ENCODE measurements at places on chromosomes 16 and 17.

DNA sequence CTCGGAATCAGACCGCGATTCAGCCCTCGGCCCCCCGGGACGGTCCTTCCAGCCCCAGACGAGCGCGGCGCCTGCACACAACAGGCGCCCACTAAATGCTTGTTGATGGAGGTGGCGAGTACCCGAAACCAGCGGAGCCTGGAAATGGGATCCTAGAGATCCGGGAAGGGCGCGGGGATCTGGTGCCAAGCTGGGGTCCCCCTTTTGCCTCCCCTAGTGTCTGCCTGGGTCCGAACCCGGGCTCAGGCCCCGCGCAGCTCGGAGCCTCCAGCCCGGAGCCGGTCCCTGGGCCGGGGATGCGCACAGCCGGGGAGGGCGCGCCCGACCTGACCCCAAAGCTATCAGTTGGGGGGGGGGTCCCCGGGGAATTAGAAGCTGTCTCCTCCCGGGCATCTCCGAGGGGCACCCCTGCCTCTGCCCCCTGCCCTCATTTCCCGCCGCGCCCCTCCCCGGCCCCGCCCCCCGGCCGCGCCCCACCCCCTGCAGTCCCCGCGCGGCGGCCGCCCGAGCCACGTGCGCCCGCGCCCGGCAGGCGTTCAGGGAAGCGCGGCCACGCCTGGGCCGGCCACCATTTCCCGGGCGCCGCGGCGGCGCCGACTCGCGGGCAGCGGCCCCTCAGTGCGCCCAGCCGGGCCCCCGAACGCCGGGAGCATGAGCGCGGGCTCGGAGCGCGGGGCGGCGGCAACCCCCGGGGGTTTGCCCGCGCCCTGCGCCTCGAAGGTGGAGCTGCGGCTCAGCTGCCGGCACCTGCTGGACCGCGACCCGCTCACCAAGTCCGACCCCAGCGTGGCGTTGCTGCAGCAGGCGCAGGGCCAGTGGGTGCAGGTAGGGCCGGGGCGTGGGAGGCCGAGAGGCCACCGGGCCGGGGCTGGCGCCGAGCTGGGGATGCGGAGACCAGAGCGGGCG is at the start of gene CPNE7:
Gene CPNE7 (plus strand): TSS at position 512 of the 906 bp plus-strand sequence. CDS start 140 bp downstream, at position 652.
- DNase-seq, result no peak

DNA sequence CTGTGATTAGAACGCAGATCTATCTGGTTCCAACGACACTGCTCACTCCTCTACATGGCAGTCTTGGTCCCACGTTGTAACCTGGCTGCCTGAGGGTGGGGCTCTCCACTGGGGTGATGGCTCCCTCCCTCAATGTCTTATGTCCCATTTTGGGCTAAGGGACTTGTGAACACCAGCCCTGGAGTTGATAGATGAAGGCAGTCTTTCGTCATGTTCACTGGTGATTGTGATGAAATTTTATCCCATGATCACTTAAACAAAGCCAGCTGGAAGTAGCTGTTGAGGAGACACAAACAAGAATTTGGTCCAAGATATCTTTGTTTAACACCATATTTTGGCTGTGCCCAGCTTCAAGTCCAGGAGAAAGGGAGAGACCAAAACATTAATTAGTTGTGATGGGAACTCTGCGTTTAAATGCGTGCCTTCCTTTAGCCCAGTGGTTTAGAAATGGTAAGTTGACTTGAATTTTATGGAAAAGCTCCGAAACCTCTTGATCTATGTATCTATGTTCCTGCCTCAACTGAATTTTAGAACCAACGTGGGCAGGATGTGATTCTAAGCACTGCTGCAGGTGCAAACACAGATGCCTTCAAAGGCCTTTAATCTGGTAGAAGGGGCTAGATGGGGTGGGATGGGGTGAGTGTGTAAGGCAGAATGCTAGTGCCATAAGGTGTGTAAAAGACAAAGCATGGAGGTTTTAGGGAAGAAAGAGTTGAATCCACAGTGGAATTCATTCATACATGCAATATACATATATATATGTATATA is 186.8 kb upstream of the IRX3 start:
- no peak for DNase-seq

DNA sequence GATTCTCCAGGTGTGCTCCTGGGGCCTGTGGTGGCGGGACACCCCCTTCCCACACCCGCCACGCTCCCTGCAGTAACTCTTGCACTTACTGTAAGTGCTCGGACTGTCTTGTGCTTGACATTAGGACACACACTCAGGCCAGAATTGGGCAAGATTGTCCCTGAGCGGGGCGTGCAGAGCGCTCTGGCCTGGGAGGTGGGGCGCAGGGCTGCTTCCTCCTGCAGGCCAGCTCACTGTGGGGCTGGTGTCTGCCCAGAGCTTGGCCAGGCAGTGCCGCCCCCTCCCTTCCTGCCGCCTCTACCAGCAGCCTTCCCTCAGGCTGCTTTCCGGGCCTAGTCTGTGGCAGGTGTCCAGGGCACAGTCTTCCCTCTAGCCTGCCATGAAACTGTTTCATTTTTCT is 6.1 kb upstream of the ATP6V0C start:
- peak; percentile 33 for DNase-seq

DNA sequence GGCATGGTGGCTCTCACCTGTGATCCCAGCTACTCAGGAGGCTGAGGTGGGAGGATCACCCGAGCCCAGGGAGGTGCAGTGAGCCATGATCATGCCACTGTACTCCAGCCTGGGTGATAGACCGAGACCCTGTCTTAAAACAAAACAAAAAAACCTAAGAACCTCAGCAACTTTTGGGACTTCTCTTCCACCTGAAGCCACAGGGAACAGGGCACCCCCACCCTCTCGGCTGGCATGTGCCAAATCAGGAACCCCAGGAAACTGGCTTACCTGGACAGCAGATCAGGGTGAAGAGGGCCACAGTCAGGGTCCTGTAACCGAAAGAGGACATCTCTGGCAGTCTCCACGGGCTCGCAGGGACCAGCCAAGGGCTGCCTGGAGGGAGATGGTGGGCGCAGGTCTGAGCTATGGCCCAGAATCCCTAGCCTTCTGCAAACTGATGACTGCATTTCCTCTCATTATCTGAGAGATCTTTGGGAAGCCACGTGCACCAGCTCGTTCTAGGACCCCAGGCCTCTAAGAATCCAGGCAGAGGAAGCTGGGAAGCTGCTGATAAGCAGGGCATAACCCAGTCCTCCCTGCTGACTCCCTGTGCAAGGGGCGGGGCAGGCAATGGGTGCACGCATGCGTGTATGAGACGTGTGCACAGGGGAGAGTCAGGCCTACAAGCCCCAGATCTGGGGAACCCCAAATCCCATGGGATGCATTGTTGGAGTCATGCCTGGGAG is 8.4 kb downstream of the PRR29 start:
- no peak for DNase-seq

- DNase-seq, result no peak
Observed at GRCh38 chr16:9256196-9256595, 164.8 kb downstream of the HAPSTR1 start.

DNA sequence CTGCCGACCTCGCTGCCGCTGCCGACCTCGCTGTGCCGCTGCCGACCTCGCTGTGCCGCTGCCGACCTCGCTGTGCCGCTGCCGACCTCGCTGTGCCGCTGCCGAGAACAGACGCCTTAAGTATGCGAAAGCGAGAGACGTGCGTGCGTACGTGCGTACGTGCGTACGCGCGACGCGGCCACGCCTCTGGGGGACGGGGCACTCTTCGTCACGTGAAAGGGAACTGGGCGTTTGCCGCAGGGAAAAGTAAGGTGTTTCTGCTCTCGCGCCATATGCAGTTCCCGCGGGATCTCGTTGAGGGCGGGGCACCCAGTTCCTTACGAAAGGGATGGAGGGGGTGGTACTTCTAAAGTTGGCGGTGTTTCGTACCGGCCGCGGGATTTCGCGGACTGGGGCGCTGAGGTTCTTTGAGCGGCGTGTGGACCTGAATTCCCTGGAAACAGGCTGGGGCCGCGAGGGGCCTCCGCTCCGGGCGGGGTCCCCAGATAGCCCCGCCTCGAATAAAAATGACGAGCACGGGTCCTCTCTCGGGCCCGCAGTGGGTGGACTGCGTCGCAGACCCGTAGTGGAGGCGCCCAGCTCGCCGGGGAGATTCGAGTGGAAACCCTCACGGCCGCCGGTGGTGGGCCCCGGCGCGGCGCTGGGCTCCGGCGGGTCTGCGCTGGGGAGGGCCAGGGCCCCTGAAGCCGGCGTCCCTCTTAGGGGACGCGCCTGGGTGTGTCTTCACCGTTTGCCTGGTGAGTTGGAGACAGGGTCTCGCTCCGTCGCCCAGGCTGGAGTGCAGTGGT is at the start of gene EIF4A3:
Gene EIF4A3 (minus strand): TSS at position 94 of the 788 bp plus-strand sequence. CDS start 167 bp downstream, outside the sequence.
- peak; percentile 97 for DNase-seq

GRCh38 chr17:65925606-65926307 is 266.2 kb downstream of the CEP112 start:
- DNase-seq, result no peak

GRCh38 chr16:12802048-12802447 is 1.6 kb downstream of the CPPED1 start:
- no peak for DNase-seq

- no peak for DNase-seq
Observed at GRCh38 chr16:71843572-71843971, 2.2 kb upstream of the ATXN1L start.

GRCh38 chr16:80113873-80114574 is 426.8 kb upstream of the DYNLRB2 start:
- no peak for DNase-seq

- DNase-seq, result no peak
Observed at GRCh38 chr16:89090669-89091426, 2.8 kb upstream of the ACSF3 start.

DNA sequence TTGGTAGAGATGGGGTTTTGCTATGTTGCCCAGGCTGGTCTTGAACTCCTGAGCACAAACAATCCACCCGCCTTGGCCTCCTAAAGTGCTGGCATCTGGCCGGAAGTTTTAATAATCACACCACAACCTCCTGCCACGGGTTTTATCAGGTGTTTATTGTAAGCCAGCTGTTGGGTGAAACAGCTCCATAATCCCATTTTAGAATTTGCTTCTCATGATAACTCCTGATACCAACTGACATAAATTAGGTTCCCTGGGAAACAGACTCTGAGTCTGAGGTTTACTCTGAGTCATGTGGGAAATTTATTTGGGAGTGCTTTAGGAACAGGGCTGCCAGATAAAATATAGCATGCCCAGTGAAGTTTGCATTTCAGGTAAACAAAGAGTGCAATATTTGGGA is 122.6 kb upstream of the MED13 start:
- no peak for DNase-seq

GRCh38 chr16:47553853-47554564 is 92.9 kb downstream of the PHKB start:
- no peak for DNase-seq

GRCh38 chr16:51577621-51578303 is 426.7 kb upstream of the SALL1 start:
- DNase-seq, result no peak

- DNase-seq, result no peak
Observed at GRCh38 chr17:68568581-68568980, 32.6 kb downstream of the FAM20A start.

- no peak for DNase-seq
Observed at GRCh38 chr17:55762086-55762858, 11.4 kb downstream of the PCTP start.

GRCh38 chr17:44599298-44600175 is 42.3 kb downstream of the FZD2 start:
- peak; percentile 7 for DNase-seq

DNA sequence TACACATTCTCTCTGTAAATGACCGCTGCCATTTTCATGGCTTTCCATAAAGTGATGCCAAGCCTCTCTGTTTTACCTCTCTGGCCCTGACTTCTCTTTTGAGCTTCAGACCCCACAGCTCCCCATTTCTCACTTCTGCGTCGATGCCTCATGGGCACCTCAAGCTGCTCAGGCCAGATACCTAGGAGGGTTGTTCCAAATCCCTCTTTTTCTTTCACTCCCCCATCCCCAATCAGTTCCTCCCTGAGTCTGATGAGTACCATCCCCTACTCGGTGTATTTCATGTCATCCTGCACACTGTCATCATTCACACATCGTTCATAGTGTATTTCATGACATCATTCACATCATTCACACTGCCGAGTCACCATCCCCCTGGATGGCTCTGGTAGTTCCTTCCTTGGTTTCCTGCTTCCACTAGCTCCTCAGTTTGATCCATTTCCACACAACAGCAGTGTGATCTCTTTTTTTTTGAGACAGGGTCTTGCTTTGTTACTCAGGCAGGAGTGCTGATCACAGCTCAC is 43.1 kb downstream of the NTN1 start:
- DNase-seq, result no peak

GRCh38 chr17:50137042-50137441 is 7.1 kb upstream of the SAMD14 start:
- no peak for DNase-seq

- DNase-seq, result no peak
Observed at GRCh38 chr16:12898551-12898950, 2.8 kb upstream of the SHISA9 start.

DNA sequence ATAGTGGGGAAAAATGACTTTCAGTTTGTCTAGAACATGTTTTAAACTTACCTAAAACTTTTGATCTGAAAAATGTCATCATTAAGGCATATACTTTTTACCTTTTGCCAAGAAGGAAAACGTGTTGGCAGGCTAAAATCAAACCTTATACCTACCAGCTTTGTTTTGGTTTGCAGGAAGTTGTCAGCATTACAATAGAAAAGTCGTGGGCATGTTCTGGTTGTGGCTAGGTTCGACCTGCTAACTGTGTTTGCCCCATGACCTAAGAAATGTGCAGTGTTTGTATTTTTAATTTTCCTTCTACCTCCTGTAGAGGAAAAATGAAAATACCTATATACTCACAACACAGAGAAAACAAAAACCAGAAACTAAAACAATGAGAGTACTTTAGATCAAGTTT is 13.0 kb downstream of the SKAP1 start:
- no peak for DNase-seq

DNA sequence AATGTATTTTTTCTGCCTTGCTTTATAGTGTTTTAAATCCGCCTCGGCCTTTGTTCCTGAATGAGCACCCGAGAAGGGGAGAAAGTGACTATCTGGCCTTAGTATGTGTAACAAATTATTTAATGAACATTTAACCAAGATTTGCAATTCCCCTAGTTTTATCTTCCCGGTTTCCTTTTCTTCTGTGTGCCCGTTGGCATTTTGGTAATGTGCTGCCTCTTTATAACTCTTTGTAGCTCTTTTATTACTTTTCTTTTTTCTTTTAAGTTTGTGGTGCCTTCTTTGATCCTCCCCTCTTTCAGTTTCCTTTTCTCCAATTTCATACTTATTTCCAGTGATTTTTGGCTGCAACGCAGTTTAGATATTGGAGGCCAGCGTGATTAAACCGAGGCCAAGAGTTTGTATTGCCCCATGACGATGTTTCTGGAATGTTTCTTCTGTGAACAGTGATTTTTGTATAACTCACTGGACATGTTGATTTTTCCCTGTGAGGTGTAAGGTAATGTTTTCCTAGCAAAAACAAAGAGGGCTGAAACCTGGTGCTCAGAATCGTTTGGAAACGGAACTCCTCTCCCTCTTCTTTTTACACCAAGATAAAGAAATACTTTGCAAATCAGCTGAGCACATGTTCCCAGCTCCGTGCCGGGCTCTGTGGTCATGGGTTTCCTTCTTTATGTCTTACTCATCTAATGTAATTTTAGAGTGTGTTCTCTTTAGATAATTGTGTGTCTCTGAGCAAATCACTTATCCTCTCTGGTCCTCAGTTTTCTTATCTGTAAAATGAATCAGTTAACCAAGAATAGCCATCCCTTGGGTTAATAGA is 344.3 kb downstream of the WWOX start:
- DNase-seq, result no peak

Measured in pons (tissue), 1 donor.